ELF-1 (cell line): ENCODE measurements at places on chromosomes 2 and 18.
A peak's percentile ranks its signal among the peaks of the same experiment; 100 is the strongest.

GRCh38 chr18:23250893-23251656 lies 115.8 kb downstream of the CABLES1 start:
- no peak for DNase-seq

DNA sequence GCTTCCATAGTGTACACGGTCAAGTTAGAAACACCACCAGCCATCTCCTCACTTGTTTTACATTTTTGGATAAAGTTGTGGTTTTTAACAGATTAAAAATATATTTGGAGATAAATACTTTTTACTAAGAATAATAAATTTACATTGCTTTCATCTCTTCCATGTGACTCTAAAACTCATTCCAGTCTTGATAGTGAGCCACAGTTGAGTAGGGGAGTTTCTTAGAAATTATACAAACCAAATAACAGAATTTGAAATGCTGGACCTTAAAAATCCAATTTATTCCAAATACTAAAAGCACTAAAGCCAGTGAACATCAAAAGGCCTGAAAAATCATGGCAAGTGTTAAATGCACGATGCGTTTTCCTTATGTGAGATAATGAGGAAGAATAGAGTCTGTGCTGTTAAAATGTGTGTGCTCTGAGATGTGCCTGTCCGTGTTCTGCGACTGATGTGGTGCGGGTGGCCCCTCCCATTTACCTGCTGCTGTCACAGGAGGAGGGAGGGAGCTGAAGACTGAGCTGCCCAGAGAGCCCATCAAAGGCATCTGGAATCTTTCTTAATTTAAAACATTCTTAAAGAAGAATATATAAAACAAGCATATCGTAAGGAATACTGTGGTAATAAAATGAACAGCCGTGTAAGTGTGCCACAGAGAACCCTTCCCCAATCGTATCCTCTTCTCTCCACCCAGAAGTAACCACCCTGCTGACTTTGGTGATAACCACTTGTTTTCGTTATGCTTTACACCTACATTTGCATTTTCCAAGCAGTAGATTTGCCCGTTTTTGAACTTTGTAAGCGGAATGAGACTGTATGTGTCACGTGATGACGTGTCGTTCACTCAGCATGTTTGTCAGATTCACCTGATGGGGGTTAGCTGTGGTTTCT lies 57.0 kb upstream of the TXNDC2 start:
- DNase-seq, result no peak

DNA sequence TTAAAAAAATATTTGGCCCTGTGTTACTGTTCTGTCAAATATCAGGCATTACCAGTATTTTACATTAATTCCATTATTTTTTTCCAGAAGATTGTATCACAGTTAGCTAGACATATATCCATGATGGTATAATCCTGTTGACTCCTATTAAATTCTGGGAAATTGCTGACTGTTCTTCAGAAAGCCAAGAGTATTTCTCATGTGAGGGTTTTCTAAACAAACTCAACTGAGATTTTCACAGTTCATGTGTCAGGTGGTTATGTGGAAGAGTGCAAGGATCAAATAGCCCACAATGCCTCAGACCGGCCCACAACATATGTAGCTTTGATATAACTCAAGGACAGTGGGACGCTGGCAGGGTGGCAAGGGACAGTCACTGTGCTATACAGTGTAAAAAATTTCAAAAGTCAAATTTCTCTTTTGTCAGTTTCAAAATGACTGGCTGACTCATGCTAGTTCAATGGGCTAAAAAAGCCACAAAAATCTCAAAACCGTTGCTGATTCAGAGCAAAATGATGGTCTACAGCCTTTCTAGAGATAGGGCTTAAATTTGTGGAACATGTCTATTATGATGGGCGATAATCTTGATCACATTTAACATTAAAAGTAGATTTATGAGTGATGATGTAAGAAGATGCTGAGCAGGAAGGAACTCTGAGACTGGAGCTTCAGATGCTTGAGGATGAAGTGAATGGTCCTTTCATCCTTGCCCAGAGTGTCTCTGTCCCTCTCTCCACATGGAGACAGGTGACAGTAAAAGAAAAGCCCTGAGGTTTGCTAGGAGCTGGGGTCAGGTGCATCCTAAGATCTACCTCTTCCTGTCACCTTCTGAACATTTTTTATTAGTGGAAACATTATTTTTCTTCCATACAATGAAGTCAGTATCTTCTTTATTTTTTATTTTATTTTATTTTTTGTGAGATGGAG lies 175.8 kb upstream of the PIEZO2 start:
- DNase-seq, result no peak

- DNase-seq, result no peak
Observed at GRCh38 chr2:73704285-73704684, 32.9 kb downstream of the TPRKB start.

DNA sequence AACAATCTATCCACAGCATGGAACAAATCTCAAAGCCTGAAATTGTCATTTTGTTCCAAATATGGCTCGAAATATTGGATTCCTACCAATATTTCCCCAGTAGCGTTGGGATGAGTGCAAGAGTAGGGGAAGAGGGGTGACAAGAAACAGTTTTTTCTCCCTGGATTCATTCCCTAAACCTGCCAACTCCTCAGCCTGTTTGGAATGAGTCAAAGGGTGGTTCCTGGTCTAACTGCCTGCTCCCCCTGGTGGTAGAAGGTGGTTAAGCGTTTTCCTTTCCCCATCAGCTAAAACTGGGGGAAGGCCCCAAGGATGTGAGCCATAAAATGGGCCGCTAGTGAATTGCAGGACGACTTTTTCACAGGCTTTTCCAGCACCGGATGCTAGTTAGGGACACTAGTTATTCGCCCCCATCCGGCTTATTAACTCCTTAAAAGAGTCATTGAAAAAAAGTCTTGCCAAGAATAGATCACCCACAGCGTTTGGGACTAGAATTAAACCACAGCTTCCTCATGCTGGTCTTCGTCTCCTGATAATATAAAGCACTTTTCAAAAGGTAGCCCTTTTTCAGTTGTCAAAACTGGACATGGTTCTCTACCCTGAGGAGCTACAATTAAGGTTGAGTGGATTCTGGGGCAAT lies 72.5 kb downstream of the DHRS9 start:
- DNase-seq, result peak; percentile 80

DNA sequence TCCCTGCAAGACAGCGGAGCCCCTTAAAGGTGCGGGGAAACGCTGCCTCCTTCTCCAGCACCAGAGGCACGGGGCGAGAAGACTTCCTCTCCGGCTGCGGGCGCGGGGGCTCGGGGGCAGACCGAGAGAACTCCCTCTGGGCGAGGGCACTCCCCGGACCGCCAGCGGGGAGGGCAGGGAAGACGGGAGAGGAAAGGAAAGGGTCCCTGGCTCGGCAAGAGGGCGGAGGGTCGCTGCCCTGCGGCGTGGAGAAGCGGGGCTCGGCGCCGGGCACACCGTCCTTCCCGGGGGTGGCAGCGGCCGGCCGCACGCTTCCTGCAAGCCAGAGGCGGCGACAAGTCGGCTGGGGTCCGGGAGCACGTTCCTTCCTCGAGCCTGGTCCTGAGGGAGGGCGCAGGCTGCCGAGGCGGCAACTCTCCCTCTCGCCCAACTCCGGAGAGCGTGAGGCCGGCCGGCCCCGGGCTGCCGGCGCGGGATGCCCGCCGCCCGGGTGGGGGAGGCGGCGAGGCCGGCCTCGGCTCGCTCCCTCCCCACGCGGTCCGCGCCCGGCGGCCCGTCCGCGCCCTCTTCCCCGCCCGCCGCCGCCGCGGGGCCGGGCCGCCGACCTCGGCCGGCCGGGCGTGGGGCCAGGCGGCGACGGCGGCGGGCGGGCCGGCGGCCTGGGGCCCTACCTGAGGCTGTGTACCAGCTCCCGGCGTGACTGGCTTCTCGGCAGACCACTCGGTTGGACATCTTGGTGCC lies 1.1 kb downstream of the MEMO1 start:
- DNase-seq, result peak; percentile 30

- DNase-seq, result no peak
Observed at GRCh38 chr2:204255071-204255470, 290.2 kb upstream of the PARD3B start.

GRCh38 chr2:47725808-47726207 lies 57.1 kb upstream of the MSH6 start:
- no peak for DNase-seq

- no peak for DNase-seq
Observed at GRCh38 chr2:179049546-179050311, at the start of gene CCDC141. Gene CCDC141, minus strand, starts transcription at chr2:179050137. Its CDS starts 196 bp downstream, at chr2:179049941.

GRCh38 chr18:55875371-55875901 lies 287.4 kb upstream of the TCF4 start:
- DNase-seq, result no peak

GRCh38 chr2:196238836-196239380 lies 67.5 kb upstream of the STK17B start:
- no peak for DNase-seq

- DNase-seq, result no peak
Observed at GRCh38 chr2:184654945-184655344, 56.6 kb downstream of the ZNF804A start.

GRCh38 chr2:36165132-36165531 lies 190.4 kb upstream of the CRIM1 start:
- no peak for DNase-seq

DNA sequence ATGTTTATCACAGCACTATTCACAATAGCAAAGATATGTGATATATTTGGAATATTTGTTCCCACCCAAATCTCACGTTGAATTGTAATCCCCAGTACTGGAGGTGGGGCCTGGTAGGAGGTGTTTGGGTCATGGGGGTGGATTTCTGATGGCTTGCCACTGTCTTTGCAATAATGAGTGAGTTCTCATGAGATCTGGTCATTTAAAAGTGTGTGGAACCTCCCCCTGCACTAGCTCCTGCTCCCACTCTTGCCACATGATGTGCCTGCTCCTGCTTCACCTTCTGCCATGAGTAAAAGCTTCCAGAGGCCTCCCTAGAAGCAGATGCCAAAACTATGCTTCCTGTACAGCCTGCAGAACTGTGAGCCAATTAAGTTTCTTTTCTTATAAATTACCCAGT lies 72.2 kb upstream of the DYNC1I2 start:
- no peak for DNase-seq

GRCh38 chr2:85999061-85999831 lies 106.4 kb downstream of the POLR1A start:
- DNase-seq, result no peak
